ENCODE measurements at places on chromosomes 12 and 14.
A peak's percentile ranks its signal among the peaks of the same experiment; 100 is the strongest.

GRCh38 chr12:110853836-110854235 lies 7.0 kb downstream of the CCDC63 start:
- DNase-seq: no peak

GRCh38 chr12:127861406-127861805 lies 405.6 kb upstream of the TMEM132C start:
- DNase-seq: no peak

DNA sequence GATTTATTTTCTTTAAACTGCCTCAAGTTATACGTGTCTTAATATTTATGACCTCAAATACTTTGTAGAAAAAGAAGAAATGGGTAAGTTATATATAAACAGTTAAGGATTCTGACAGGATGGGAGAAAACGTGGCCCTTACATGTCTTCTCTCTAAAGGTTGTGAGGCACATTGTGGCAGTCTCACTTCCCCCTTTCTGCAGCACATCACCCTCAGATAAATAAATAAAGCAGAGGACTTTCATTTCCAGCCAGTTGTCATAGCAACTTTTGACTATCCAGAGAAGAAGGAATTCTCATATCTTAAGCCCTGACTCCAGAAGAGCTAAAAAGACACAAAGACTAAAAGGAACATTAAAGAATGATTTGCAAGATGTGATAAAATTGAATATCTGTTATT lies 28.8 kb upstream of the CEP83 start:
- DNase-seq: no peak

DNA sequence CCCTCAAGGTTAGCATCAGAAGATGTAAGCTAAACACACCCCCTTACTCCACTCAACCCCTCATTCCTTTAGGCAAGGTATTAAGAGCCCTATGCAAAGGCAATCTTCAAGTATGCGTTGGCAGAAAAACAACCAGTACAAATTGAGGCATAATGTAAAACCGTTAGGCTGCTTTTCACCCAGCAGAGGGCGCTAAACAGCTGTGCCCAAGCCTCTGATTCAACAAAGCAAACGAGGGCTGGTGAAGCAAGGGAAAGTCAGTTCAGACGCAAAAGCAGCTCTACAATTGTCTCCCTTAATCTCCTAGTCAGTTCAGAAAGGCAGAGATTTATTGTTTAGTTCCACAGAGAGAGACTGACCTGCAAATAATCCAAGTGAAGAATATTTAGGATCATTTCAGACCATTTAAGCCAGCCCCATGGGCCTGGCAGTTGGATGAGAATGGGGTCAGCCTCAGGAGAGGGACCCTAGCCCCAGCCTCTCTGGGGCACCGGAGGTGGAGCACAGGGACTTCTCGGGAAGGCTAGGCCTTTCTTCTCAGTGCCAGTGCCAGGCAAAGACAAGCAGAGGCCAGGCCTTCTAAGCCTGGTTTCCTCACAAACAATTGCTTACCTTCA lies 23.5 kb downstream of the DCAF5 start:
- DNase-seq: peak; percentile 83

- no peak for DNase-seq
These were observed 27.7 kb downstream of the UBR7 start for GRCh38 chr14:93234798-93235197.

DNA sequence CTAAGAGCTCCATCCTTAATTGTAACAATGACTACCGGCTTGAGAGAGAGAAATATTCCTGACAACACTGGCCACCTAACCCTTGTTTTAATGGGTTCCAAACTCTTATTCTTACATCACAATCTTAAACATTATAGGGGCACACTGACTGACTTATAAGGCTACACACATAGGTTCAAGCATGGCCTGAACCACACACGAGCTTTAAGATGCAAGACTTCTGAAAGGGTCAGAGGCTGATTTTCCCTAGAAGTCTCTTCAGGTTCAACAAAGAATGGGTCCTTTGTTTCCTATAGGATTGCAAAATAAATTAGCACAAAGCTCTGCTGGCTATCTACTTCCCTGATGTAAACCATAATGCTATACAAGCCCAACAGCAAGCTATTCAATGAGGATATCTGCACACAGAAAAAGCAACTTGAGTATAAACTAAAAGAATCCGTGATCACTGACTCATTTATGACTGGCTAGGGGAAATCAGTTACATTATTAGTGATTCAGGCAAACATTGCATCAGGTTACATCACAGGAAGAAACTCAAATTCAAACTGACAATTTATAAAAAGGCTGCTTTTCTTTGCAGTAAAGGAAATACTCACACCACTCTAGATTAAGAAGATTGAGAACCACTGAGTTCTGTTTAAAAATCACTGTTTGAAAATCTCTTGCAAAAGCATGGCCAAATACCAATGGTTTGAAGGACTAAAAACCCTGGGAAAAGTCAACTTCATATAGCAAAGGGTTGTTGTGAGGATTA lies 8.5 kb downstream of the BTG1 start:
- no peak for DNase-seq

GRCh38 chr14:26870722-26871617 lies 273.1 kb upstream of the NOVA1 start:
- no peak for DNase-seq

- no peak for DNase-seq
These were observed 76.8 kb downstream of the DAD1 start for GRCh38 chr14:22512106-22512814.

DNA sequence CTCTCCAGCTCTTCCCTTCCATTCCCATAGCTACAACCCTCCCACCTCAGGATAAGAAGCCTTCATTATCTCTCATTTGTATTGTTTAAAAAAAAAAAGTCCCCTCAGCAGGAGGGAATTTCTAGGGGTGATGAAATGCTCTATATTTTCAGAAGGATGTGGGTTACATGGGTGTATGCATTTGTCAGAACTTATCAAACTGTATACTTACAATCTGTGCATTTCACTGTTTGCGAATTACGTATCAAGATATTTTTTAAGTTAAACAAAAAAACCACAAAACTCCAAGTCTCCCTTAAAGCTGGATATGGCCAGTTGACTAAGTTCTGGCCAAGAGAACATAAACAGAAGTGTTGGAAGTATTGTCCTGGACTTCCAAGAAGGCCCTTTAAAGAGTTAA lies 2.0 kb upstream of the FKBP11 start:
- no peak for DNase-seq

DNA sequence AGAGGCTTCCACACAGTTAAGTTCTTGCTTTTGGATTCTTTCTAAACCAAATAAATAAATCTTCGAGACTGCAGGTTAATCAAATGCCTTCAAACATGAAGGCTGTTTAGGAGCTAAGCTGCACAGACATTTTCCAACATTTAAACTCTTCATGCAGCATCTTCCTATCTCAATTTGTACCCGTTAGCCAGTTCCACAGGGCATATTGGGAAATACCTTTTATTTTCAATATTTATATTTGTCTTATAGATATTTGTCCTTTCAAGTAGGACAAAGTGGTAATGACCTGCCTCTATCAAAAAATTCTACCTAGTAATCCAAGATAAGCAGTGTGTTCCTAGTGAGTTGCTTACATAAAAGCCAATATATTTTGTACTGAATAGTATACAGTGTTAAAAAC lies 373.6 kb downstream of the DIO2 start:
- DNase-seq: no peak

GRCh38 chr14:74468513-74468912 lies 24.6 kb downstream of the NPC2 start:
- no peak for DNase-seq

DNA sequence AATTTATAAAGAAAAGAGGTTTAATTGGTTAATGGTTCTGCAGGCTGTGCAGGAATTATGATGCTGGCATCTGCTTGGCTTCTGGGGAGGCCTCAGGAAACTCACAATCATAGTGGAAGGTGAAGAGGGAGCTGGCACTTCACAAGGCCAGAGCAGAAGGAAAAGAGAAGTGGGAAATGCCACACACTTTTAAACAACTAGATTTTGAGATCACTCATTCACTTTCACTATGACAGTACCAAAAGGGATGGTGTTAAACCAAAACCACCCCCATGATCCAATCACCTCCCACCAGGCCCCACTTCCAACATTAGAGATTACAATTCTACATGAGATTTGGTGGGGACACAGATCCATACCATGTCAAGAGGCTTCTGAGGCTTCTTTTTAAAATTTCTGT lies 62.6 kb downstream of the SLC38A4 start:
- DNase-seq: no peak

DNA sequence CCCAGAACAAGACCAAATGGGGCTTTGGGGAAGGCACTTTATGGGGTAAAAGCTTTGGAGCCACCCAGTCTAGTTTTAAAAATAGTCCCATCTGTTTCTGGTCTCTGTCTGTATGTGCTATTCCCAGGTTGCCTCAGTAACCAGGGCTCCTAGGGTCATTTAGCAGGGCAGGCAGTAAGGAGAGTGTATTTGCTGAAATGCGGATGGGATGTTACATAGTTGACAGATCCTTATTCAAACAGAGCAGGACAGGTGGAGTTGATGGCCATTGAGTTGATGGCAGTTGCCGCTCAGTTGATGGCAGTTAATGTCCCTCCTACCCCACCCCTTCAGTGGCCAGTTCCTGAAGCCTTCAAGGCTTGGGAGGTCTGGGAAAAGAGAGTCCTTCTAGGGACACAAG lies 4.6 kb downstream of the ZC3H10 start:
- no peak for DNase-seq

GRCh38 chr12:2560356-2560755 lies 234.4 kb upstream of the FKBP4 start:
- DNase-seq: no peak

- no peak for DNase-seq
These were observed 28.7 kb upstream of the P2RX4 start for GRCh38 chr12:121181181-121181580.

GRCh38 chr12:71536939-71537622 lies 97.5 kb downstream of the LGR5 start:
- no peak for DNase-seq

DNA sequence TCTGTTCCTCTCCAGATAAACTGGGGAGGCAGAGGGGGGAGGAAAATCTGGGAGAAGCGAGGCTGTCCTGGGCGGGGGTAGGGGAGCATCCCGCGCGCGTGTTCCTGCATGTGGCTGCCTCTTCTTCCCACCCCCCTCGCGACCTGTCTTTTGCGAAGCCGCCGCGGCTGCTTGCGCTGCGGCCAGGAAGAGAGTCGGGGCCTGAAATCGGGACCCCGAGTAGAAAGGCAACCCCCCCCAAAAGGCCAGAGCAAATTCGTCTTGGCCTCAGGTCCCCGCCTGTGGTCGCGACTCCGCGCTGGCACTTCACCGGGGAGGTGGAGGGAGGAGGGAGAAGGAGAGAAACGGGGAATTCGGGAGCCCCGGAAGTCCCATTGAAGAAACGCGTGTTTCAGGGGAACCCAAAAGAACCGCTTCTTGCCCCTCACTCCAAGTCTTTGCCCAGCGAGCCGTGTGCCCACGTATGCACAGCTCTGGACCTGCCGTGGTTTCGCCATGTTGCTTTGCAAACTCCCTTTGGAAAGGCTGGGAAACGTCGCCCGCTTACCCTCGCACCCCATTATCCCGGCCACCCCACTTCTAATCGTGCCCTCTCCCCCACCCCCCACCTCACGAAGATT lies 944 bp downstream of the CCND2 start:
- DNase-seq: no peak

GRCh38 chr12:24997970-24998582 lies 49.2 kb upstream of the BCAT1 start:
- no peak for DNase-seq

GRCh38 chr14:62373944-62374343 lies 611.7 kb downstream of the SNAPC1 start:
- DNase-seq: no peak

GRCh38 chr12:92973614-92974013 lies 44.5 kb upstream of the EEA1 start:
- DNase-seq: no peak

DNA sequence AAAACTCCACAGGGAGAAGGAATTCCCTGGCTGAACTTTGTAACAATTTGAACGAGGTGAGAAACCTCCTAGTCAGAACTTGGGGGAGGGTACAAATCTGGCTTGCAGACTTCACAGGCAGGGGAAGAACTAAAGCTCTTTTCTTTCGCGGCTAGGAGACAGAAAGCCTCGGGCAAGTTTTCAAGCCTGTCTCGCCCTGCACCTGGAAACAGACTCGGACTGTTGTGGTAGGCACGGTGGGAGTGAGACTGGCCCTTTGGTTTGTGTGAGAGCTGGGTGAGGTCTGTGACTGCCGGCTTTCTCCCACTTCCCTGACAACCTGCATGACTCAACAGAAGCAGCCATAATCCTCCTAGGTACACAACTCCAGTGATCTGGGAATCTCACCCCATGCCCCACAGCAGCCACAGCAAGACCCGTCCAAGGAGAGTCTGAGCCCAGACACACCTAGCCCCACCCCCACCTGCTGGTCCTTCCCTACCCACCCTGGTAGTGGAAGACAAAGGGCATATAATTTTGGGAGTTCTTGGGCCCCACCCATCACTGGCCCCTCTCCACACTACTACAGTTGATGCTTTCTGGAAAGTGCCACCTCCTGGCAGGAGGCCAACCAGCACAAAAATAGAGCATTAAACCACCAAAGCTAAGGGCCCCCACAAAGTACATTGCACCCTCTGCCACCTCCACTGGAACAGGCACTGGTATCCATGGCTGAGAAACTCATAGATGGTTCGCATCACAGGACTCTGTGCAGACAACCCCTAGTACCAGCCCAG lies 102.7 kb upstream of the ST8SIA1 start:
- no peak for DNase-seq

DNA sequence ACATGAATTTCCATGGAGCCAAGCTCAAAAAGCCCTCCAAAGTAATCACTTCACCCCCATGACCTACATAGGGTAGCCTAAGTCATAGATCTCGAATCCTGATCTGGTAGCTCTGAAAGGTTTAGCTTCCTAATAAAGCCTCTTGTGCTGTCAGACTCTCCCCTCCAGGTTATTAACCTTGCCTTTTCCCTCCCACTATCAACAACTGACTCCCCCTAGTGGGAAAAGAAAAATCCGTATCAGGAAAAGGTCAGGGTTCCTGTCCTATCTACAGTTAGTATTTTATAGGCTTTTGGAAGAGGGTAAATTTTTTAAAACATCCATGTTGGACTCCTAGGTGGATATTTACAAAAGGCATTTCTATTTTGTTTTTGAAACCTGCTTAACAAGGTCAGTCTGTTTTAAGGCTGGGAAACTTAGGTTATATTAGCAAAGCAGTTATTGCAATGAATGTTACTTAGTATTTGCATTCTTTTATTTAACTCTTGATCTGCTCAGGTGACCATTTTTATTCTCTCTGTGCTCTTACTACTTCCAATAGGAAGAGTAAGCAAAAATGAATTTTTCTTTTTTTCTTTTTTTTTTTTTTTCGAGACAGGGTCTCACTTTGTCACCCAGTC lies 8.0 kb downstream of the YY1 start:
- peak; percentile 43 for DNase-seq

DNA sequence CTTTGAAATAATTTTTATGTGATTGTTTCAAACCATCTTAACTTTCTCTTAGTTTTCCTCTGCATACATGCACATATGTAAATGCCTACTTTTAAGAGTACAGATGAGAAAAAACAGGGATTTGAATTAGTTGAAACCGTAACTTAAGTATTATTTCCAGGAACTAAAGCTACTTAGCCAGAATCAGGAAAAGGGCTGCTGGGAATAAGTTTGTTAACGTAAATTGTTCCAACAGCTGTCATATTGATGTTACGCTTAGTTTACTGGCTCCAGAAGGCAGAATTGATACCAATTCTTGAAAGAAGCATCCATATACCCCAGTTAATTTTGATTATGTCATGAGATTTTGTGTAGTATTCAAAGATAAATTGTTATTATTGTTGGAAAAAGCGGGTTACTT lies 17.9 kb upstream of the KLRF1 start:
- DNase-seq: no peak

GRCh38 chr12:6426882-6427671 lies 17.7 kb upstream of the CD27 start:
- no peak for DNase-seq

Measured in neuronal stem cell (in vitro differentiated cells).